ENCODE measurements at places on chromosomes 5 and 9.

DNA sequence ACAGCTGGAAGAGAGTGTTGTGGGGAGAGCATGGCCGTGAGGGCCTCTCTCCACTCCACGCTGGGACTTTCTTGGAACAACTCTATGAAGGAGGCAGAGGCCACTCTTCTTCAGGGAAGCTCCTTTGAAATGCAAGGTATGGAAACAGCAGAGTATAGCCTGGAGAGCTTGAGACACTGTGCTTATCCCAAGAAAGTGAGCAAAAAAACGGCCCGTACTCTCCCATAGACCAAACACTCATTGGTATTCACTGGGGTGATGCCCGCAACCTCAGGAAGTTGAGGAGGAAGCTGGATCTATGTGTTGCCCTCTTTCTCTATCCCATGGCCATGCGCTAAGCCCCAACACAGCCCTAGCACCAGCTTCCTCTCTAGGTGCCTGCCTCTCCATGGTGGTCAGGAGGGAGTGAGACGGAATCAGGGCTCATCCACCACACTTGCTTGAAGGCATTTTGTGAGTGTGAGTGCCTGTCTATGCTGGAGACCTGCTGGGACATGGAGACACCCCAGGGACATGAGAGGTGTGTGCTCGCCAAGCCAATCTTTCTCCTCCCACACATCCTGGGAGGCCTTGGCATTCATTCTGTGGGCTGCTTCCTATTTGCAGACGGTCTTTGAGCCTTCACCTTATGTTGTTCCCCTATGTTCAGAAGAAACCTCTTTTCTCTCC is 616.6 kb downstream of the IRX1 start:
- DNase-seq: no peak
- no peak overlapping the region for H3K27ac ChIP-seq
- H3K27me3 ChIP-seq: no peaks in the 10 kb centered on the region
- no peak overlapping the region for H3K4me3 ChIP-seq

GRCh38 chr5:21820527-21820926 is 1032.6 kb downstream of the CDH12 start:
- DNase-seq: no peak
- H3K4me3 ChIP-seq: no peak overlapping the region
- no peaks in the 10 kb centered on the region for H3K4me1 ChIP-seq
- no peaks in the 10 kb centered on the region for H3K36me3 ChIP-seq

GRCh38 chr9:135010921-135011320 is 76.5 kb upstream of the OLFM1 start:
- no peaks in the 10 kb centered on the region for H3K4me1 ChIP-seq
- H3K4me3 ChIP-seq: no peak overlapping the region
- DNase-seq: no peak

DNA sequence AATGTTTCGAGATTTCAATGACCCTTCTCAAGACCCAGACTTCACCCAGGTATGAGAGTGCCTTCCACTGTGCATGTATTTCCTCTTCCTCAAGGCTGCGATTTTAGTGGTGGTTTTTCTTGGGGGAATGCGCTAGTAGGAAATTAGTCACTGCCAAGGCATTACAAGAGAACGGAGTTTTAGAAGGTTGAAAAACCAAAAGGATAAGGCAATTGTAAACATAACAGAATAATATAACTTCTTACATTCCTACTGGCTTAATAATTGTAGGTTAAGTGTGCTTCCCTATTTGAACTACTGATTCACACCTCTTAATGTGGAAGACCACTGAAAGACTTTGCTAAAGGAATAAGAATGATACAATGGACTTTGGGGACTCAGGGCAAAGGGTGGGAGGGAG is 38.9 kb downstream of the ACO1 start:
- H3K27ac ChIP-seq: no peak overlapping the region
- no peak overlapping the region for H3K4me3 ChIP-seq
- DNase-seq: no peak

- H3K4me1 ChIP-seq: no peaks in the 10 kb centered on the region
- H3K4me3 ChIP-seq: no peak overlapping the region
- H3K27ac ChIP-seq: no peak overlapping the region
- DNase-seq: no peak
These were observed 702.2 kb downstream of the MAT2B start for GRCh38 chr5:164207646-164208045.

- no peak overlapping the region for H3K27ac ChIP-seq
- no peaks in the 10 kb centered on the region for H3K27me3 ChIP-seq
- H3K4me3 ChIP-seq: no peak overlapping the region
- no peak for DNase-seq
These were observed 39.5 kb upstream of the CFAP157 start for GRCh38 chr9:127667127-127667844.

- H3K4me1 ChIP-seq: no peaks in the 10 kb centered on the region
- H3K27me3 ChIP-seq: no peaks in the 10 kb centered on the region
- DNase-seq: no peak
- no peak overlapping the region for H3K27ac ChIP-seq
These were observed 919.5 kb downstream of the DTWD2 start for GRCh38 chr5:118068886-118069285.

- no peaks in the 10 kb centered on the region for H3K27me3 ChIP-seq
- no peaks in the 10 kb centered on the region for H3K4me1 ChIP-seq
- H3K4me3 ChIP-seq: no peak overlapping the region
These were observed 1974.2 kb upstream of the ACO1 start for GRCh38 chr9:30410273-30410672.

DNA sequence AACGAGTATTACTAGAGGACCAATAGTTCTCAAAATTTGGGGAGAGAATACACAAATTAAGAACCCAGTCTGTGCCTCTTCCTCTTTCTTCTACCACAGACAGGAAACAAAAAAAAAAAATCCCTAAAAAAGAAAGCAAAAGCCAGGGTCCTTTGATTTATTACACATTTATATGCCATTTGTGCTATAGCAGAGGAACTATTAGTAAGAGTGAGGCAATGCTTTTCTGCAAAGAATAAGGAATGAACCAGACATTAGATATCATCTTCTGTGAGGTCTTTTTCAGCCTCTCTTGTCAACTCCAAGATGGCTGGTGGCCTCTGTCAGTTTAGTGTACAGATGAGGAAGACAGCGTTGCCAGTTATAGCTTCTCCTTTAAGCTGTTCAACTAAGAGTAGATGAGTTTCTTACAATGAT is 127.6 kb downstream of the RFX3 start:
- no peaks in the 10 kb centered on the region for H3K4me1 ChIP-seq
- no peak overlapping the region for H3K4me3 ChIP-seq
- no peaks in the 10 kb centered on the region for H3K27me3 ChIP-seq
- no peaks in the 10 kb centered on the region for H3K36me3 ChIP-seq

DNA sequence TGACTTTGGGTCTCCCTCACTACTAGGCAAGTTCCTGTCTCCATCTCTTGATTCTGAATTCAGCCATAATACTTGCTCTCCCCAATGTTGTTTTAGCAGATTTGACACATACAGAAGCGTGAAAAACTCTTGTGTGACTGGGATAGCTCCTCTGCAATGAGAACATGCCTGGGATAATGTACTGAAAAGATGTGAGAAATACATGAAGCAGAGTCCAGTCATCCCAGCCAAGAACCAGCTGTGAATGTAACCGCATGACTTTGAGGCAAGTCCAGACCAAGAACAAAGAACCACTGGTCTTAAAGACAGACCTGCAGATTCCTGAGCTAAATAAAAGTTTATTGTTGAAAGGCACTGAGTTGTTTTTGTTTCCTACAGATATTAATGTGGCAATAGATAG is 135.0 kb downstream of the NMUR2 start:
- H3K27me3 ChIP-seq: no peaks in the 10 kb centered on the region
- H3K4me3 ChIP-seq: no peak overlapping the region
- DNase-seq: no peak
- H3K36me3 ChIP-seq: no peaks in the 10 kb centered on the region
- no peaks in the 10 kb centered on the region for H3K4me1 ChIP-seq

GRCh38 chr9:14245901-14246525 is 67.9 kb downstream of the NFIB start:
- DNase-seq: no peak
- no peak overlapping the region for H3K27ac ChIP-seq
- no peak overlapping the region for H3K4me3 ChIP-seq
- no peaks in the 10 kb centered on the region for H3K36me3 ChIP-seq
- no peaks in the 10 kb centered on the region for H3K4me1 ChIP-seq

GRCh38 chr5:142325725-142326479 is 1.1 kb upstream of the SPRY4 start:
- H3K36me3 ChIP-seq: no peaks in the 10 kb centered on the region
- no peak for DNase-seq
- peak overlapping the region; percentile 83 for H3K4me3 ChIP-seq
- H3K27me3 ChIP-seq: no peaks in the 10 kb centered on the region

DNA sequence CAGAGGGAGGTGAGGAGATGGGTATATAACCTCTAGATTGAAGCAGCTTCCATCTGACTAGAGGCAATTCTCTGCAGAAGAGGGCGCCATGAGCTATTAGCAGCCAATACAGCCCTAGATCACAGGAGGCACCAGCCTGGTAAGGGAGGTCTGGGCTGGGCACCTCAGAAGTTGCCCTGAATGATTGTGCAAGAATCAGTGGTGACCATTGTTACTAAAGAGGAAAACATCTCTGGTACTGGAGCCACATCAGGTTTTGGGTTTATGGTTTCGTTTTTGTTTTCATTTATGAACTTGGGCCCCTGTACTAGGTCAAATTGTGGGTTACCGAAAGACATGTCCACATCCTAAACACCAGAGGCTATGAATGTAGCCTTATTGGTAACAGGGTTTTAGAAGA is 342.0 kb downstream of the MLLT3 start:
- H3K27ac ChIP-seq: no peak overlapping the region
- no peak for DNase-seq
- H3K36me3 ChIP-seq: no peaks in the 10 kb centered on the region
- H3K4me1 ChIP-seq: no peaks in the 10 kb centered on the region

GRCh38 chr5:140041492-140042392 is 1.4 kb downstream of the NRG2 start:
- peaks cover 29% of the 10 kb centered on the region for H3K4me1 ChIP-seq
- H3K36me3 ChIP-seq: no peaks in the 10 kb centered on the region
- H3K4me3 ChIP-seq: peak overlapping the region; percentile 83

GRCh38 chr5:151097820-151098767 is 17.3 kb upstream of the TNIP1 start:
- DNase-seq: no peak
- H3K27me3 ChIP-seq: no peaks in the 10 kb centered on the region
- no peak overlapping the region for H3K27ac ChIP-seq
- H3K36me3 ChIP-seq: peaks cover 5% of the 10 kb centered on the region
- H3K4me1 ChIP-seq: peaks cover 36% of the 10 kb centered on the region
- H3K4me3 ChIP-seq: no peak overlapping the region

DNA sequence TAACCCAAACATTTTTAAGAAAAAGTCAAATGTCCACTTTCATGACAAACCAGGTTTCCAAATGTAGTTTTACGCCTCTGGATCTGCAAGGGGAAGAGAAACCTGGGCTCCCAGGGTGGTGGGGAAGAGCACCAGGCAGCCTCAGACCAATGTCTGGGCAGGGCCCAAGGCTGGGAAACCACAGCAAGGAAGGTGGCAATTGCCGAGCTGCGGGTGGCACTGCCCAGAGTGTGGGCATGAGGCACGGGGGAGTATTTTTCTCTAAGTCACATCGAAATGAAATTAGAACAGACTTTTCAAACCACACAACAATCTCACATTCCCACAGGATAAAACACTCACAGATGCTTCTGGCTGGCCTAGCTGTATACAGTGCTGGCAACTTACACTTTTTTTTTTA is 32.6 kb upstream of the RASGEF1C start:
- H3K4me1 ChIP-seq: no peaks in the 10 kb centered on the region
- no peak for DNase-seq
- H3K27me3 ChIP-seq: no peaks in the 10 kb centered on the region
- H3K27ac ChIP-seq: no peak overlapping the region
- peaks cover 14% of the 10 kb centered on the region for H3K36me3 ChIP-seq
- no peak overlapping the region for H3K4me3 ChIP-seq

GRCh38 chr9:35826071-35826701 is 2.3 kb downstream of the FAM221B start:
- DNase-seq: peak; percentile 70
- H3K36me3 ChIP-seq: no peaks in the 10 kb centered on the region
- peaks cover 9% of the 10 kb centered on the region for H3K4me1 ChIP-seq
- H3K27me3 ChIP-seq: no peaks in the 10 kb centered on the region

GRCh38 chr9:5510360-5510931 is at the start of gene PDCD1LG2:
Gene PDCD1LG2 (plus strand): TSS chr9:5510531. CDS start chr9:5522547, 12,016 bp downstream.
- H3K4me3 ChIP-seq: peak within 1 kb of the TSS; percentile 66
- H3K27me3 ChIP-seq: no peaks in the 10 kb centered on the region
- no peaks in the 10 kb centered on the region for H3K36me3 ChIP-seq
- H3K27ac ChIP-seq: peak within 1 kb of the TSS; percentile 80
- H3K4me1 ChIP-seq: peaks cover 10% of the 10 kb centered on the region

DNA sequence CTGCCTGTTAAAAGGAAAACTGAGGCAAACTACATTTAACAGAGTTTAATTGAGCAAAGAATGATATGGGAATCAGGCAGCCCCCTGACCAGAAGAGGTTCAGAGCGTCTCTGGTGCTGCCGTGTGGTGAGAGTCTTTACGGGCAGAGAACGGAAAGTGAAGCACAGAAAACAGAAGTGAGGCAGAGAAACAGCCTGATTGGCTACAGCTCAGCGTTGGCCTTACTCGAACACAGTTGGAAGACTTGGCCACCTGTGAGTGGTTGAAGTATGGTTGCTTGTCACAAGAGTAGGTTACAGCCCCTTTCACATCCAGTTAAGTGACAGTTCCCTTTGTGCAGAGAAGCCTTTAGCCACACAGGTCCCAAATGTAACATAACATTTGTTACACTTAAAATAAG is 16.9 kb upstream of the FBP1 start:
- DNase-seq: peak; percentile 94
- peaks cover 11% of the 10 kb centered on the region for H3K4me1 ChIP-seq
- peak overlapping the region; percentile 78 for H3K27ac ChIP-seq
- H3K36me3 ChIP-seq: no peaks in the 10 kb centered on the region
- H3K27me3 ChIP-seq: no peaks in the 10 kb centered on the region

- peaks cover 35% of the 10 kb centered on the region for H3K4me1 ChIP-seq
- no peaks in the 10 kb centered on the region for H3K36me3 ChIP-seq
- peak overlapping the region; percentile 41 for H3K4me3 ChIP-seq
- H3K27ac ChIP-seq: peak overlapping the region; percentile 70
These were observed 440.4 kb downstream of the HINT1 start for GRCh38 chr5:130724658-130725057.

DNA sequence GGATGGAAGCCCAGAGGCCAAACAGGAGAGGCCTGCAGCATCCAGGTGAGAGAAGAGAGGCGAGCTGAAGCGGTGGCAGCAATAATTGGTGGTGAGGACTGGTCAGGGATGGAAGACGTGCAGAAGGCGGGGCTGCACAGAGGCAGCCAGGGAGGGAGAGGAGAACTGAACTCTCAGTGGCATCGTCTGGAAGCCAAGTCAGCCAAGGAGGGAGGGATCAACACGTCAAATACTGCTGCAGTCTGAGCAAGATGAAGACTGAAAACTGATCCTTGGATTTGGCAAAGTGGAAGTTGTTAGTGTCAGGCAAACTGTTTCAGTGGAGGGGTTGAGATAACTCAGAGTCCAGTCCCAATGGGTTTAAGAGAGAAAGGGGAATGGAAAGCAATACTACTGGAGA is 145.4 kb downstream of the CDK5RAP2 start:
- H3K27ac ChIP-seq: no peak overlapping the region
- no peaks in the 10 kb centered on the region for H3K27me3 ChIP-seq
- peaks cover 14% of the 10 kb centered on the region for H3K36me3 ChIP-seq

DNA sequence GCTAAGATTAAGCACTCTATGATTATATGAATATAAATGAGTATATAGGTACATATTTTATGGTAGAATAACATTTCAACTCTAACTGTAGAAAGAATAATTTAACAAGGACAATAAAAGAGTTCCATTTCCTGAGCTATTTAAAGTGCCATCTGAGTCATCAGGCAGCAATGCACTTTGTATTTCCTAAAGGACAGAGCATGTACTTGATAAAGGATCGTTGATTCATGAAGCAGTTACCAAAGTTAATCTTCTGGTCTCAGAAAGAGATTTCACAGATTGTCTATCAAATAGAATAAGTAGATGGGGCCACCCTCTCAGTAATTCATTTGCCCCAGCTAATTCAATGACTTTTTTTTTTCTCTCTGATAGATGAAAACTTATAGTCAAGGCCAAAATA is 747.8 kb downstream of the CDH18 start:
- no peak for DNase-seq
- H3K4me1 ChIP-seq: no peaks in the 10 kb centered on the region
- H3K27ac ChIP-seq: no peak overlapping the region
- H3K4me3 ChIP-seq: no peak overlapping the region
- H3K27me3 ChIP-seq: no peaks in the 10 kb centered on the region

All from MM.1S (cell line).